ENCODE measurements at places on chromosomes 4 and X.

GRCh38 chrX:1591863-1592469 is 562 bp downstream of the AKAP17A start:
- no peak for DNase-seq

- DNase-seq, result no peak
Measured at GRCh38 chrX:28205905-28206304, 224.7 kb upstream of the DCAF8L1 start.

DNA sequence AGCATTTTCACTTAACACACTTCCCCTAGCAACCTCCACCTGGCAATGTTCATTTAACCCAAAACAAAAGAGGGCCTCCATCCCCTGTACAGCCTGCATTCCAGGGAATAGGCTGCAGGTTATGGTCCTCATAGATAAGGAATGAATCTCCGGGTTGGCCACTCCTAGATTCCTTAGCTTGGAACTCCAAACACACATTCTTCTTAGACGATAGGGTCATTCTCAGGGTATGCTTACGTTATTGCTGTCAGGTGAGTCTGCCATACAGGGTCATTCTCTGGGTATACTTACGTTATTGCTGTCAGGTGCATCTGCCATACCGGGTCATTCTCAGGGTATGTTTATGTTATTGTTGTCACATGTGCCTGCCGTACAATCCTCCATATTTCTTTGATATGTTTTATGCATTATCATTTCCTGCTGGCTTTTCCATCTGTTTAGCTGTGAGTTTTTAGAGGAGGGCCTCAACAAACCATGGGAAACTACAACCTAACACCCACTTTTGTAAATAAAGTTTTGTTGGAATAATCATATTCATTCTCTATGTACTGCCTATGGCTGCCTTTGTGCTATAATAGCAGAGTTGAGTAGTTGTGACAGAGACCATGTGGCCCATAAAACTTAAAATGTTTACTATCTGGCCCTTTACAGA is 8.2 kb upstream of the AFF1 start:
- DNase-seq, result no peak

- no peak for DNase-seq
Measured at GRCh38 chr4:7201420-7202305, 9.3 kb downstream of the SORCS2 start.

GRCh38 chrX:9656871-9657270 is 108.8 kb downstream of the GPR143 start:
- no peak for DNase-seq

DNA sequence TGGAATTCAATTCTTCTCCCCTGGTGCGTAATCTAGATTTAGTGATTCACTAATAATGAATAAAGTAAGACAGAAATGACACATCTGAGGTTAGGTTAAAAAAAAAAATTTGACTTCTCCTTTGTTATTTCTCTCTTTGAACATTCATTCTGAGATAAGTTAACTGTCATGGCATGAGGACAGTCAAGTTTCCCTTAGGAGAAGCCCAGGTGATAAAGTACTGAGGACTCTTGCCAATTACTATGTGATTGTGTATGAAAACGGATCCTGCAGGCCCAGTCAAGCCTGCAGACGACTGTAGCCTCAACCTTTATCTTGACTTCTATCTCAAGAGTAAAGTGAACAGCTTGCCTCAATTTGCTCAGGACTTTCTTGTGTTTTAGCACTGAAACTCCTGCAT is 293.2 kb downstream of the PRR32 start:
- no peak for DNase-seq

DNA sequence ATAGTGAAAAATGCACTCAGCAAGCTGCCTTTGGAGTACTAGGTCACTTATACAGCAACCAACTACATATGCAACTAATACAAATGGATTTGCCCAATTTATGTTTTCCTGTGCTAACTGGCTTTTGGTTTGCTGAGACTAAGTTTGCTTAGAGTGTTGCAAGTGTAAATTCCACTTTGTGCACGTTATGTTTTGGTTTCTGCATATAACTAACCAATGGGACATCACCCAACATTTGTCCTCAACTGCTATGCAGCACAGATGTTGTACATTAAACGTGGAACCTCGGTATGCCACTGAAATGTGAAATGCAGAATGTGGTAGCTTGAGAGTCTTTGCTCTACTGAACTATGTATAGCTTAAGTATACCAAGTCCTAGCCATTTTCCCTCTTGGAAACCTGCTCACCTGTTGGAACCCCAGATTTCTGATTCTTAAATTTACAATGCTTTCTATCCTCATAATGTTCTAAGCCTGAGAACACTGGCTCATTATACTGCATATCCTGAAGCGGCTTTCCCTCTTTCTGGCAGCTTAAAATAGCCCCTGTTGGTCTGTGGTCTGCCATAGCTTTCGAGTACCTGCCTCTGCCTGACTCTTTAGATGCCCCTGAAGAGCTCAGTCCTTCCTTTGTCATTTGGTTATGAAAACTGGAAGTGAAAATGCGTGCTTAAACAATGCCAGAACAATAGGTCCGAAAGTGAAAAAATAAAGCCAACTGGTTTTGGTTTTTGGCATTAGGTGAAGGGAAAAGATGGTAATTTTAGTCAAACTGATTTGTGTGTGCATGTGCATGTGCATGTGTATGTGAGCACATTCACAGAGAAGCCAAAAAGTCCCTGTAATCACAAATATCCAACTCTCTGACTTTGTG is 158.0 kb downstream of the SH2D1A start:
- no peak for DNase-seq

DNA sequence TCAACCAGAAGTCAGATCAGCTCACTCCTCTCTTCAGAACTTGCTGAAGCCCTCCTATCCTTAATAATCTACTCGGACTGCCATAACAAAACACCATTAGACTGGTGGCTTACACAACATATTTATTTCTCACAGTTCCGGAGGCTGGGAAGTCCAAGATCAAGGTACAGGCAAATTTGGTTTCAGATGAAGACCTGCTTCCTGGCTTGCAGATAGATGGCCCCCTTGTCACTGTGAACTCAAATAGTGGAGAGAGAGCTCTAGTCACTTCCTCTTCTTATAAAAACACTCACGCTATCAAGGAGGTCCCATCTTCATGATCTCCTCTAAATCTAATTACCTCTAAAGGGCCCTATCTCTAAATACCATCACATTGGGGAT is 125.1 kb downstream of the CAMK2D start:
- DNase-seq, result no peak

GRCh38 chrX:136597356-136597755 is 50.6 kb upstream of the CD40LG start:
- no peak for DNase-seq

GRCh38 chrX:54166915-54167314 is 16.1 kb downstream of the FAM120C start:
- no peak for DNase-seq

DNA sequence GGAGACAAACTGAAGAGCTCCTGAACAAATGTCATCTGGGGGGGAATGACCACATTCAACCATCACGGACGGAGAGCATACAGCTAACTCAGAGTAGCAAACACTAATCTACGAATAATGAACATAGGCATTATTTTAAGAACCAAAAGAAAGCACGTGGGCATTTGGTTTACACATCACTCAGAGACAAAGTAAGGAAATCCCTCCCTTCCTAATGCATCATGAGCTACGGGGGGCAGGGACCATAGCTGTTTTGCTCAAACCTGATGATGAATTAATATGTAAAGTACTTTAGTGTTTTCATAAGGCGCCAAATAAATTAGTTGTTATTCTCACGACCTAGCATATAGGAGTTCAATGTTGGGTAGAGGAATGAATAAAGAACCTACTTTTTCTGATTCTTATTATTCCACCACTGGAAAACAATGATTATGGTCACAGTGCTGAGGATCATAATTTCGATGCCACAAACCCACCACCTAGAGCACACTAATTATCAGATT is 11.7 kb upstream of the TMEM156 start:
- no peak for DNase-seq

DNA sequence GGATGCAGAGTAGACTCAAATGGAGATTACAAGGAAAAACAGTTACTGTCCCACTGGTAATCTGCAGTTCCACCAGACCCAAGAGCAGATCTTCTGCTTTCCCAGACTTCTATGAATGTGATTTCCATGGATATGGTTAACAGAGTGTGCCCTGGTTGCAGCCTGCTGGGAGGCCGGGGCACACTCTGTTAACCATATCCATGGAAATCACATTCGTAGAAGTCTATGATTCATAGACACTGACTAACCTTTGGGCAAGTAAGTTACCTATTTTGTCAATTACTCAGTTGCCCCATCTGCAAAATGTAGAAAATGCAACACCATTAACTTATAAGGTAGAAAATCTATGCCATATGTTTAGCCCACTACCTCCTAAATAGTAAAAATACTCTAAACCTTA is 443.1 kb upstream of the PITX2 start:
- no peak for DNase-seq

DNA sequence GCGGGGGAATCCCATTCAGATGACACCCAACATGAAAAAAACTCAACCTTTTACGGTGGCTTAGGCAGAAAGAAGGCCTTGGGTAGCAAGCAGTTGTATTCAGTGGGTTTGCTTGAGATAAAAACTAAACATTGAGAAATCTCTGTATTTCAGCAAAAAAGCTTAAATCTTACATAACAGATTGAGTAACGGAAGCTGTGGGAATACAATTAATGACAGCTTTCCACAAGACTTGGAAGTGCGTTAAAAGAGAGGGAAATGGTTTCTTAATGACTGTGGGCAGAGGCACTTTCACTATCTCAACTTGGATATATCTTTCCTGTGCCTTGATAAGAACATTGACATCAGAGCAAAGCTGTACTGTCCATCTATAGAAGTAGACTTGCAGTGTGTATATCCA is 418.5 kb upstream of the HS3ST1 start:
- DNase-seq, result no peak

DNA sequence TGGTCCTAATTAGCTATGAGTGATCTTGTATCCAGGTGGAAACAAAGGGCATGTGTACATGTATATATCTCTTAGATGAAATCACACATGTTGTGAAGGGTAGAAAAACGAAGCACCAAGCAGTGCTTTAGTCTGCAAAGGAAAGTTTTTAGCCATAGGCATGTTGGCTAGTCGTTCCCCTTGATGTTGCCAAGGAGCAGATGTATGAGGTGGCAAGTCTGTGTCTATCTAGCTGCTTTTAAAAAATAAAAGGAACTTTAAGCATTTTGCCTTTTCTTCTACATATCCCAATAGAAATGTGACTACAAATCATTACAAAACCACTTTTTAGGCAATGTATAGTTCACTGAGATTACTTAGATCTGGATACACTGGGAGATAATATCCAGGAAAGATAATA is 63.1 kb downstream of the NSUN7 start:
- no peak for DNase-seq

DNA sequence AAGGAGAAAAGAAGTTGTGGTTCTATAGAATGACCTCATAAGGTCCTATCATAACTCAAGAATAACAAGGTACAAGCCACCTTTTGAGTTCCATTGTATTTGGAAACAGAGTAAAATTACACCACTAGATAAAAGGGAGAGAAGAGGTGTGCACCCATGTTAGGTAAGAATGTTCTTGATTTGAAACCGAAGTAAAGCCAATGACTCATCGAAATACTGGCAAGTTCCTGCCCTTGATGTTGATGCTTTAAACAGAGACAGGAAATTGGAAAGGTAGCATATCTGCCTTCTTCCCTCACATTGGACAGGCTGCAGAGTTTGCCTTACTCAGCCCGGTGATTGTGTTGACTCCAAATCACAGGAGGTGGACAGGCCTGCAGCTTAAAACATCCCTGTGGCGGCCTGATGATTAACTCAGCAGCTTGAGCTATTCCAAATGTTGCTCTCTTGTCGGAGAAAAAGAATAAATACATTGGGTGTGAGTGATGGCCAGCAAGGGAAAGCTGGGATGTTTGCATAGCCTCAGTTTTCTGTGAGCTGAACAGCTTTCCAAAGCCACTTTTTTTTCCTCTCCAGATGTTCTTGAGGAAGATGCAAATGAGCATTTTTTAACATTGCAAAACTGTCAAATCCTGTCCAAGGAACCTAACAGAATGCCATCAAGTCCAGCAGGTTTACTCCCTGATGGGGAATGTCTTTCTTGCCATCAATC is 321.1 kb downstream of the NKX6-1 start:
- no peak for DNase-seq

GRCh38 chr4:62051332-62051731 is 851.2 kb downstream of the ADGRL3 start:
- no peak for DNase-seq

DNA sequence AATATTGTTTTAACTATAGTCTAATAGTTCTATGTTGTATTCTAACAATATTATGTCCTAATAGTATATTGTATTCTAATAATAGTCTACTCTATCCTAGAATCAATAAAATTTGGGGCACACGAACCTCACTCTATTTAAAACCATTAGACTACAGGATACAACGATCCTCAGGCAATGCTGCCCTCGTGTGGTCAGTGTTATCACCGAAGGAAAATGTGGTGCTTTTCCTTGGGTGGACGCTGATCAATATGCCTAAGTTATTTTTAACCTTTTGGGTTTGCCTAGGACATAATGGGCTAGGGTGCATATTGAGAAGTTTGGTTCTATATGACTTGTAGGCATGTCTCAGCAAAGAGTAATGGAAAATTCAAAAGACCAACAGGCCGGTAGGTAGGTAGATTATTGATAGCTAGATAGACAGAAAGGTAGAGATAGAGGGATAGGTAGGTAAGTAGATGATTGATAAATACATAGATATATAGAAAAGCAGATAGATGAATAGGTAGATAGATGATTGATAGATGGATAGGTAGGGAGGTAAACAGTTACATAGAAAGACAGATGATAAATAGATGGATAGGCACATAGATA is 75.1 kb downstream of the PRKX start:
- DNase-seq, result peak; percentile 47

GRCh38 chrX:39643550-39643949 is 454.2 kb downstream of the BCOR start:
- DNase-seq, result no peak

GRCh38 chr4:32519060-32519459 is 1798.9 kb downstream of the PCDH7 start:
- no peak for DNase-seq

GRCh38 chr4:7210824-7211223 is 18.5 kb downstream of the SORCS2 start:
- DNase-seq, result no peak

DNA sequence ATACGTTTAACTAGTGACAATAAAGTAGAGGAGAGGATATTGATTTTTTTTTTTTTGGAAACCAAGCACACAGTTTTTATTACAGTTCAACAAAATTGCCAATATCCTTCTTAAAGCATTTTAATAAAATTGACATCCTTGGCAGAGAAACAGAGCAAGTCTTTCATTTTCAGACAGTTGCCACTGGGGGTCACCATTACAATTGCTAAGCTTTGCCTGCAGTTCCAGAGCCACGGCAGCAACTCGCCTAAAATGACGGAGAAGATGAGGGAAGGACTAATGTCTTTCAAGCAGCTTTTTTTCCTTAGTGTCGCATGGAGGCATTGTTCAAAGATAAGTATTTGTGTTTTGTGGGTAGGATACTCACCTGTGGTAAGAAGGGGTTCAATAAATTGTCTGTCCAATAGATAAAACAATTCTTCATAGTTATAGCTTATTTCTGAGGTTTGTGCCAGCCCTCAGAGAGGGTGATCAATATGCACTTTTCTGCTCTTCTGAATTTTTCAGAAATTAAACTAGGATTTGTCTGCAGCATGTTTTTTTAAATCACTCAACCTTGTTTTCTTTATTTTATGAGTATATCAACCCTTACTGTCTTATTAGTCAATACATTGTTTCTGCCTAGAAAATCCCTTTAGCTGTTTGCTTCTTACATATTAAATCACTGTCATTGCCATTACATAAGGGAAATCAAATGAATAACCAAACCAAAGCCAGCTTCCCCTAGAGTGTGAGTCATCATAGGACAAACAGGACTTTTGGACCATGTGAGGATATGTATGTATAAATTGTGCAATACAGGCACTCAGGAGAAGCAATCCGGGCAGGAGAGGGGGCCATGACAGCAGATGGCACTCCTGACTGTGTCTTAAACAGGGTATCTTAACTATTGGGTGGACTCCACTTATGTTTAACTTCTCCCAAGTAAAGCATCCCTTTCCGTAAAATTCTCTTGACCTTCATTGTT is 508.1 kb upstream of the ARX start:
- peak; percentile 64 for DNase-seq
